ENCODE measurements at places on chromosomes 3 and 15.

DNA sequence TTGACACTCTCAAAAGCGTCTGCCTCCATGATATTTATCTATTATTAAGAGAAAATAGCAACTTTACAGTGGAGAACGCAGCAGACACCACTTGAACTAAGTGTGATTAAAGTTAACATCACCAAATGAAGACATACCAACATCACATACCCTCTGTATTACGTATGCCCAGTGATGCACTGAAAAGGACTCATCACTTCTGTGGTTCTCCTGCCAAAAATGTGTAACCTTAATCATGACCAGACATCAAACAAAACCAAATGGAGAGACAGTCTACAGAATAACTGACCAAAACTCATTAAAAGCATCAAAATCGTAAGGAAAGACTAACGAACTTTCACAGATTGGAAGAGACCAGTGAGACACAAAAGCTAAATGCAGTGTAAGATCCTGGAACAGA lies 103.2 kb downstream of the PPP2R3A start:
- no peak for DNase-seq

GRCh38 chr3:148651549-148651948 lies 46.2 kb upstream of the AGTR1 start:
- DNase-seq: no peak

DNA sequence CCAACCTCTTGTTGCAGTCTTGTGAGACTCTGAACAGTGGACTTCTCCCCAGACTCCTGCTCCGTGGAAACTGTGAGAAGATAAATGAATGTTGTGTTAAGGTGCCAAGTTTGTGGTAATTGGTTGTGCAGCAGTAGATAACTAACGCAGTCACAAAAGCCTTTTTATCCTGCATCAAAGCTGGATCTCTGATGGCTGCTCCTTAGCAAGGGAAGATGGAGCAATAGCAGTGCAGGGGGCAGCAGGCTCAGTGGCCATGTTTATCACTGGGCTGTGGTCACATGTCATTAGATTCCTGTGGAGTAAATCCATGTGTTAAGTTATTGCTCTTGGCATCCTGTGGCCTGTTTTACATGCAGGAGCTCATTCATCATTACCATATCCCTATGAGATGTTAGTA lies 13.5 kb downstream of the CMTM7 start:
- DNase-seq: no peak

- DNase-seq: no peak
Observed at GRCh38 chr3:169964176-169964575, 2.4 kb upstream of the SEC62 start.

GRCh38 chr15:78438619-78439285 lies 736 bp downstream of the IREB2 start:
- no peak for DNase-seq

- DNase-seq: no peak
Observed at GRCh38 chr3:178459038-178459410, 77.2 kb upstream of the KCNMB2 start.

DNA sequence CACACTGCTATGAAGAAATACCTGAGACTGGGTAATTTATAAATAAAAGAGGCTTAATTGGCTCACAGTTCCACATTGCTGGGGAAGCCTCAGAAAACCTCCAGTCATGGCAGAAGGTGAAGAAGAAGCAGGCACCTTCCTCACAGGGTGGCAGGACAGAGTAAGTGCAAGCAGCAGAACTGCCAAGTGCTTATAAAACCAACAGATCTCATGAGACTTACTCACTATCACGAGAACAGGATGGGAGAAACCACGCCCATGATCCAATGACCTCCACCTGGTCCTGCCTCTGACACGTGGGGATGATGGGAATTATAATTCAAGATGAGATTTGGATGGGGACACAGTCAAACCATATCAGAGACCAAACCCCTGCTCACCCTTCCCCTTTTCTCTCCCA lies 75.0 kb downstream of the TRIM69 start:
- DNase-seq: no peak

GRCh38 chr3:181176601-181177000 lies 187.1 kb upstream of the DNAJC19 start:
- DNase-seq: peak; percentile 52

DNA sequence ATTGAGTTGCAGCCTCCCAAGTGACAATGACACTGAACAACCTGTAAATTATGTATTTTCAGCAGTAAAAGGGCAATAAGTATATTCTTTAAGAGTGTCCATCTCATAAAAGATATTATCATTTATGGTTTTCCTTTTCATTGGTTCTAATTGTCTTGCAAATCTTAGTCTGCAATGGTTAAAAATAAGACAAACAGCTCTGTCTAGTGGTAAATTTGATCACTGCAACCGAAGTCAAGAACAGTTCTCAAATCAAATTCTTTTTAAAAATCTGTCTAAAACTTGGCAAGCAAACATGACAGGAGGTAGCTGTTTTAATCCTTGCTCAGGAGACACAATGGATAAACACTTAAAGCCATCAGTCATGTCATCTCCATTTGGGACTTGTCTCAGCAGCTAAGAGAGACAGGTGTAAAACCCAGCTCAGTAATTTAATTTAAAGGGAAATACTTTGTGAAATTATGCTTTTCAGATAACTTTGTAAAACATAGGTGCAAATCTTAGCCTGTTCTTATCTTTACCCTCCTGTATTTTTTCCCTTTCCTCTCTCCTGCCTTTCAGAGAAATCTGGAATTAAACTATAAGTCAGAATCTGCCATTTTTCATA lies 150.3 kb upstream of the ARHGEF26 start:
- DNase-seq: no peak

GRCh38 chr15:39581242-39581792 lies 438 bp downstream of the THBS1 start:
- no peak for DNase-seq

GRCh38 chr3:183370391-183370790 lies 58.0 kb downstream of the MCF2L2 start:
- DNase-seq: no peak

- DNase-seq: no peak
Observed at GRCh38 chr3:123803521-123803920, 80.6 kb downstream of the MYLK start.

DNA sequence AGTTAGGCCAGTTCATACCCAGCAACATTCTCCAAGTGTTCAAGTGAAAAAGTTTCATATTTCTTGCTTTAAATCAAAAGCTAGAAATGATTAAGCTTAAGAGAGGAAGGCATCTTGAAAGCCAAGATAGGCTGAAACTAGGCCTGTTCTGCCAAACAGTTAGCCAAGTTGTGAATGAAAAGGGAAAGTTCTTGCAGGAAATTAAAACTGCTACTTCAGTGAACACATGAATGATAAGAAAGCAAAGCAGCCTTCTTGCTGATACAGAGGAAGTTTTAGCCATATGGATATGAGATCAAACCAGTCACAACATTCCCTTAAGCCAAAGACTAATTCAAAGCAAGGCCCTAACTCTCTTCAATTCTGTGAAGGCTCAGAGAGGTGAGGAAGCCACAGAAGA lies 274.7 kb downstream of the TUSC7 start:
- no peak for DNase-seq

DNA sequence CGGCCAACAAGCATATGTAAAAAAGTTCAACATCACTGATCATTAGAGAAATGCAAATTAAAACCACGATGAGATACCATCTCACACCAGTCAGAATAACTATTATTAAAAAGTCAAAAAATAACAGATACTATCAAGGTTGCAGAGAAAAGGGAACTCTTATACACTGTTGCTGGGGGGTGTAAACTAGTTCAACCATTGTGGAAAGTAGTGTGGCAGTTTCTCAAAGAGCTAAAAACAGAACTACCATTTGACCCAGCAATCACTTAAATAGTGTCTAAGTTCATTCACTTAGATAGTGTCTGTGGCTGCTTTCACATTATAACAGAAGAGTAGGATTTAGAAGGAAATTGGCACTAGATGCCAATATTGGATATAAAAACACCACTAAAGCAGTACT lies 49.7 kb downstream of the CGGBP1 start:
- no peak for DNase-seq

DNA sequence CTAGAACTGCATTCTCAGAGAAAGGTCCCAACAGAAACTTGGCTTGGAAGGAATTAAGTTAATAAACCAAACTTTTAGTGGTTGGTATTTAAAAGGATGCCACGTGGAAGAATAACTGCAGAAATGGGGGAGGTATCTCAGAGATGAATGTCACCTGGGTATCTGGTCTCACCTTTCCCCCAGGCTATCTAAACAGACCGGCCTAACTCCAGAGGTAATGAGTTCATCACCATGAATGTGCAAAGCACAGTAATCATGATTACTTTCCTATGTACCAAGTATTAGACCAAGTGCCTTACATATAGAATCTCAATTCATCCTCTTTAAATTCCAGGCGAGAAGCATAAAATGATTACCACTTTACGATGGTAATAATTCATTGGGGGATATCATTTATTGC lies 80.8 kb downstream of the FBN1 start:
- no peak for DNase-seq

DNA sequence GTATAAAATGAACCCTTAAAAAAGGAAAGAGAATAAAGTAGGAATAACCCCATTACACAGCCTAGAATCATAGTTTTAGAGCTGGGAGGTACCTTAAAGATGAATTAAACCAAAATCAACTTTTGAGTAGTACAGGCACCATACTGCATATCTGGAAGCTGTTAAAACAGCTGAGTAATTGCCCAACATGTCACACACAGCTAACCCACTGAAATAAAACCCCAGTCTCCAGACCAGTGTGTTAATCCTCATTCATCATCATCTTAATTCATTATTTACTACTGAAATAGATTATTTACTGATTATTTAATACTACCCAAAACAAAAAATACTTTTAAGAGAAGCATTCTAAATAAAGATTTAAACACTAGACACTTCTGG lies 52.8 kb downstream of the GPR160 start:
- no peak for DNase-seq

DNA sequence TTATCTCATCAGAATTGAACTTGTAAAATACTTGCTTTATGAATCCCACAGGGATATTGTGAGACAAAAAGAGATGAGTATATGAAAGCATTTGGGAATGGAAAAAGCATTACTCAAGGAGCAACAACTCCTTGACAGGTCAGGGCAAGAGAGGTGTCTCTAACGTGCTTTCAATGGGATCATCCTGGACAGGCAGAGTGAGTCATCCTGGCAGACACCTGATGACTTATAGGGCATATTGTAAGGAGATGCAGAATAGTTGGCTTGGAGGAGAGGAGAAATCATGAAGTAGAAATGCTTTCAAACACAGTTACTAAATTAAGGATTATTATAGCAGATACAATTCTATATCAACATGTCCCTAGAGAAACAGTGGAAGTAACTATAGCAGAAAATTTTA lies 71.9 kb upstream of the THSD4 start:
- DNase-seq: no peak

- DNase-seq: no peak
Observed at GRCh38 chr3:119628816-119629445, 31.2 kb downstream of the PLA1A start.

DNA sequence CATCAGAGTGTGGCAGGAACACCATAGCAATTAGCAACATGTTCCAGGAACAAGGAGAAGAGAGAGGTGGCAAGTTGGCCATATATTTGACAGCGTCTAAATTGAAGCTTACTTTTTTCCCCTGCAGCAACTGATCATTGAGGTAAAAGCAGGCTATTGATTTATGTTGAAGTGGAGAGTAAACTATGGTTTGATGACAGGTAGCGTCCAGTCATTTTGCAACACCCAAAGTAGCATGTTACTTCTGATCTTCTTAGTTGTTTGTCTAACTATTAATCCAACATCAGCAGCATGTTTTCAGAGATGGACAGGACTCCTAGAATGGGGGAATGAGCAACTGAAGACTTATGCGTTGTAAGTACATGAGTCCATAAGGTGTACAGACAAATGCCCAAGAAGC lies 225.8 kb downstream of the ZPLD1 start:
- no peak for DNase-seq

DNA sequence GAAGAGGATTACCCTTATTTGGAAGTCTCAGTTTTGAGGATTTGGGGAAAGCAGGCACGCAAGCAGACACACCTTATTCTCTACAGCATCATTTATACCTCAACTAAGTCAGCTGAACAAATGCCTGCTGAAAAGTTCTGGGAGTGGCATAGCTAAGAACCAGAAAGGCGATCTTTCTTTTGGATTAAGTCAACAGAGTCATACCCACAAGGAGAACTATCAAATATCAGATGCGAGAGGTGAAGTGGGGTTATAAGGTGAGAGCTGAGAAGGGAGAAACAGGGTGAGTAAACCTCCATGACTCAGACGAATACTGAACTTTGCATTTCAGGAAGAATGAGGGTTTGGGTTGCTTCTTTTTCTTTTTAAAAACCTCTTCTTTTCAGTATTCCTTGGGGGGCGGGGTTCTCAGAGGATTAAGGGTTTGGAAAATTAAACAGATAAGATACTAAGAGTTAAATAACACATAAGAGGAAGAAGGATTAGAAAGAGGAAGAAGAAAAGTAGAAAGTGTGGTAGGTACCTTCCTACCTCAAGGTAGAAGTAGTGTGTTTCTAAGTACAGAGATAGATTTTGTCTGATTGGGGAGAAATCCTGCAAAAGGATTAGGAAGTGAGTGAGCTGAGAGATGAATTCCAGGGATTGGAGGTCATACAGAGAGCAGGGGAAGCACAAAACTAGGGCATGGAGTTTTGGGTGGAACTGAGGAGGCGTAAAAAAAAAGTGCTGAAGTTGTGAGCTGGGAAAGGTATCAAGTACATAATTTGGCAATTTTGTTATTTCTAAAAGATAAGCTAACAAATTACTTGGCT lies 41.3 kb upstream of the ICE2 start:
- no peak for DNase-seq

DNA sequence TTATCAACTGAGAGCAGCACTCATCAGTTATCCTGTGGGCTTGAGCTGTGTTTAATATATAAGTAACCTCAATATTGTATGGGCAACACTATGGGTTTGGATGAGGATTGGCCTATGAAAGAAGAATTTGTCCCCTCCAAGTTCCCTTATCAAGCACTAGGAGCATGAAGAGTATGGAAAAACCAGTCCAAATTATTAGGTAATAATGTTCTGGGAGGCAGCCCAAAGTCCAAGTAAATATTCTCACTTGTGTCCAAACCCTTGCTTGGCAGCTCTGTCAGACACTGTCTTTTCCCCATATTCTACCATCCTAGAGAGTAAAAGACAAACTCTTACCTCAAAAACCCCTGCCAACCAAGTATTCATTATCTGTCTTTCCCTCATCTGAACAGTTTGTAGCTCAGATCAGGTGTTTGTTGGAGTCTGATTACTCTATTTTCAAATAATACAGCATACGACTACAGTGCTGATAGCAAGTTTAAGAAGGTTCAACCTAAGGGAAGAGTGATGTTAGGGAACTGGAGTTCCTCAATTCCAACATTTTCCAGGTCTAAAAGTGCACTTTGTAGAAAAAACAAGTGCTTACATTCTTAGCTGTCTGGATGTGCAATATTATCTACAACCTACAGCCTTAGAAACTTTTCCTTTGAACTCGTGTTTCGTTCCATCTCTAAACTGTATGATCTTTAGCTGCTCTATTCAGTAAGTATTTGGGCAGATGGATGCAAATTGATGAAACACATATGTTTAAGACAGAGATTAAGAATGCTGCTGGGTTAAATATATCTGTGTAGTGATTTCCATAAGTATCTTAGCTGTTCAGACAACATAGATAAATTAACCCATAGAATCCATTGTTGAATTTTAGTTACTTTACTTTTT lies 89.7 kb upstream of the PHLDB2 start:
- DNase-seq: no peak
